ENCODE measurements at places on chromosomes 5 and 9.

- H3K27me3 ChIP-seq, result peaks cover 2% of the 10 kb centered on the region
- H3K36me3 ChIP-seq, result peaks cover 59% of the 10 kb centered on the region
- H3K4me1 ChIP-seq, result no peaks in the 10 kb centered on the region
- no peak overlapping the region for H3K4me3 ChIP-seq
- no peak overlapping the region for H3K27ac ChIP-seq
- no peak for DNase-seq
Measured at GRCh38 chr9:69719367-69719766, 40.4 kb downstream of the PTAR1 start.

DNA sequence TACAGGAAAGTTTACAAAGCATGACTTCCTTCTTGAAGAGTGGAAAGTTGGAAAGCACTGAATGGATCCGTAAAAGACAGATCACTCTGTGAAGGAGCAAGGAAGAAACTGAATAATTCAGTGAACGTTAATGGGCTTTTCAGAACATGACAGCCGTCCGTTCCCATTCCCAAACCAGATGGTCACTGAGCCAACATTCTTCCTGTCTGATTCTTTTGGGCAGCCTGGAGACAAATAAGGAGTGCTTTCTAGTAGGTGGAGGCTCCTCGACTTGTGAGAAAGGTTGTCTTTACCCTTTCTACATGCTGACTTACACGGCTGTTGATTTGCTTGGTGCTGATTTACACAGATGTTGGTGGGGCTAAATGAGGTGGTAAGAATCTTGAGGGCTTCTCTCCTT lies 51.0 kb upstream of the PAPPA start:
- peaks cover 6% of the 10 kb centered on the region for H3K27me3 ChIP-seq
- H3K27ac ChIP-seq, result no peak overlapping the region

DNA sequence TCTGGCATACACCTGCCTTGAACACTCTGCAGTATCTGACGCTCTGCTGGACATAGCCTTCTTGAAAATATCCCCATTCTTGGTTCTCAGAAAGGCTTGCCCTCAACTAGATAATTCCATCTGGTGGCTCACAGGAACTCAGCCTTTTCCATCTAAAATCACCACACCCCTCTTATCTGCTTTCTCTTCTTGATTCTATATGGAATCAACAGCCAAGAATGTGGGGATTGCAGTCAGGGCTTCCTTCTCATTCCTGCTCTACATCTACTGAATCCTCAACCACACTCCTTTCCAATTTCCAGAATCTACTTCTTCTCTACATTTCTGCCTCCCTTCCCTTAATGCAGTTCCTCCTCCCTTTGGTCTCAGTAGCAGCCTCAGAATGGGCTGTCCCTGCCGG lies 170.1 kb downstream of the SEMA5A start:
- peaks cover 43% of the 10 kb centered on the region for H3K36me3 ChIP-seq
- no peak for DNase-seq
- peaks cover 4% of the 10 kb centered on the region for H3K27me3 ChIP-seq
- H3K27ac ChIP-seq, result no peak overlapping the region
- H3K4me3 ChIP-seq, result no peak overlapping the region
- peaks cover 17% of the 10 kb centered on the region for H3K4me1 ChIP-seq

- no peak for DNase-seq
- no peak overlapping the region for H3K4me3 ChIP-seq
- H3K27me3 ChIP-seq, result peaks cover 11% of the 10 kb centered on the region
- peaks cover 40% of the 10 kb centered on the region for H3K4me1 ChIP-seq
- H3K27ac ChIP-seq, result no peak overlapping the region
Measured at GRCh38 chr9:135985889-135986288, 24.7 kb upstream of the UBAC1 start.

- DNase-seq, result no peak
- H3K36me3 ChIP-seq, result no peaks in the 10 kb centered on the region
- H3K4me1 ChIP-seq, result peaks cover 16% of the 10 kb centered on the region
- no peak overlapping the region for H3K4me3 ChIP-seq
Measured at GRCh38 chr9:78357165-78357873, 60.4 kb downstream of the PSAT1 start.

GRCh38 chr9:71719088-71719487 lies 49.2 kb downstream of the CEMIP2 start:
- no peak overlapping the region for H3K4me3 ChIP-seq
- H3K36me3 ChIP-seq, result peaks cover 25% of the 10 kb centered on the region
- no peaks in the 10 kb centered on the region for H3K4me1 ChIP-seq
